ENCODE measurements at places on chromosomes 2 and 18. TPM values are rescaled to one million over a fixed set of nuclear protein-coding genes. Genes with fewer than 3 reads are reported as not detected.

Gene FKBP1B
- polyA plus RNA-seq: not detected

Gene STON1
- not detected for polyA plus RNA-seq

Gene POMC
- 5.8 TPM for polyA plus RNA-seq

Gene GALR1
- polyA plus RNA-seq: not detected

Gene PFN4
- not detected for polyA plus RNA-seq

Gene GNAL
- not detected for polyA plus RNA-seq

Gene SIX3
- not detected for polyA plus RNA-seq

Gene ALPP
- polyA plus RNA-seq: 0.69 TPM

Gene PPM1B
- 74.3 TPM for polyA plus RNA-seq

Gene NAPG
- polyA plus RNA-seq: 11.1 TPM

Gene ME2
- 61.6 TPM for polyA plus RNA-seq

Gene CDH20
- not detected for polyA plus RNA-seq

Gene TMEM247
- not detected for polyA plus RNA-seq

Gene GKN1
- polyA plus RNA-seq: not detected

Gene MYO3B
- polyA plus RNA-seq: not detected

Gene SERPINB13
- not detected for polyA plus RNA-seq

Gene SCTR
- polyA plus RNA-seq: not detected

Gene MCM6
- 2.1 TPM for polyA plus RNA-seq

Gene CD8B2
- polyA plus RNA-seq: not detected

Gene EMX1
- not detected for polyA plus RNA-seq

Gene ARHGEF33
- polyA plus RNA-seq: not detected

Gene CAPN10
- polyA plus RNA-seq: 7.4 TPM

Gene DOK6
- polyA plus RNA-seq: not detected

Gene PKDCC
- polyA plus RNA-seq: not detected

Gene CFC1
- not detected for polyA plus RNA-seq

Gene TUBA4B
- polyA plus RNA-seq: not detected

Gene UGT1A8
- not detected for polyA plus RNA-seq

Gene IAH1
- polyA plus RNA-seq: 71.7 TPM

Gene CPS1
- not detected for polyA plus RNA-seq

Gene CDK15
- polyA plus RNA-seq: not detected

Gene CD28
- 0.05 TPM for polyA plus RNA-seq

Gene CRYBA2
- polyA plus RNA-seq: not detected

Gene RNF125
- 18.6 TPM for polyA plus RNA-seq

Gene VWA3B
- polyA plus RNA-seq: not detected

Gene HNMT
- polyA plus RNA-seq: not detected

Gene VIL1
- 0.29 TPM for polyA plus RNA-seq

Gene GCG
- polyA plus RNA-seq: not detected

Gene CRYGD
- not detected for polyA plus RNA-seq

Gene TWSG1
- polyA plus RNA-seq: 2.7 TPM

Gene EPB41L5
- polyA plus RNA-seq: 6.3 TPM

Gene DES
- polyA plus RNA-seq: not detected

Gene SESTD1
- polyA plus RNA-seq: 67.1 TPM

Gene FAHD2B
- 5.6 TPM for polyA plus RNA-seq

Gene ASB18
- not detected for polyA plus RNA-seq

Gene APCDD1
- polyA plus RNA-seq: 2.5 TPM

Gene FEV
- not detected for polyA plus RNA-seq

Gene CYP1B1
- 2.4 TPM for polyA plus RNA-seq

Gene ROCK1
- polyA plus RNA-seq: 37.6 TPM

Gene KCNE4
- polyA plus RNA-seq: not detected

Gene LRRTM4
- not detected for polyA plus RNA-seq

Gene KDM3A
- 13.5 TPM for polyA plus RNA-seq

Gene FLACC1
- polyA plus RNA-seq: 2.6 TPM

Gene UGT1A3
- polyA plus RNA-seq: not detected

Data from naive B cell (primary cell).